ENCODE measurements at places on chromosomes 2 and 18.

DNA sequence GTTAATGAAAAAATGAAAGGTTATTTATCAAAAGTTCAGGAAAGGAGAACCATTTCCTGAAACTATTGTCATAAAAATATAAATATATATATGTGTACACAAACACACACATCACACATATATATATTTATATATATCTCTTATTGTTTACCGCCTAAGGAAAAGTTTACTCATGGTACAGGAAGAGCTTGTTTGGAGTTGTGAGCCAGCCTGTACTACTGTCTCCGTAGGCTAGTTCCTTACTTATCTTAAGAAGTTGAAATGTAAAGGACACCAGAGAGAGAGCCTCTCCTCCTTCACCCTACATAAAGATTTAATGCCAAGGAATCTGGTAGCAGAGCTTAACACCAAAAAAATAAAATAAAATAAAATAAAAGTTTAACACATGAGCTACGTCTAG is 19.6 kb downstream of the DSC1 start:
- no peak for DNase-seq

GRCh38 chr2:17251171-17251570 is 267.1 kb downstream of the RAD51AP2 start:
- DNase-seq: no peak

GRCh38 chr18:24461996-24462395 is 1.6 kb downstream of the HRH4 start:
- DNase-seq: no peak

GRCh38 chr18:67665266-67665665 is 148.7 kb upstream of the DSEL start:
- DNase-seq: peak; percentile 6

DNA sequence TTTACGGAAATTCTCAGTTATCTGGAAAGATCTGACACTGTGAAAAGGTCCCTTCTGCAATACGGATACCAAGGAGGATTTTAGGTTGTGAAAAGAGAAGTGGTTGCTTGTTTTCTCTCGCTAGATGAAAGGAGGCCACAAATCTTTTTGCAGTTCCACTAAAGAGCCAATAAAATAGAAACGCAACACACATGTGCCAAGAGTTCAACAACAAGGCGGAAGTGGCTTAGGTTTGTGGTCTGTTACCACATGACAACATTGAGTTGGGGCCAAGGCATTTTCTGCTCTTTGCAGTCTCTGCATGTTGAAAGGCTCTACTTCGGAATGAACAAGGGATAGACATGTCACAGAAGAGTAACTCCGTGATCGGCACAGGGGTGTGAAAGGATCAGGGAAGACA is 115.7 kb upstream of the OSR1 start:
- no peak for DNase-seq

DNA sequence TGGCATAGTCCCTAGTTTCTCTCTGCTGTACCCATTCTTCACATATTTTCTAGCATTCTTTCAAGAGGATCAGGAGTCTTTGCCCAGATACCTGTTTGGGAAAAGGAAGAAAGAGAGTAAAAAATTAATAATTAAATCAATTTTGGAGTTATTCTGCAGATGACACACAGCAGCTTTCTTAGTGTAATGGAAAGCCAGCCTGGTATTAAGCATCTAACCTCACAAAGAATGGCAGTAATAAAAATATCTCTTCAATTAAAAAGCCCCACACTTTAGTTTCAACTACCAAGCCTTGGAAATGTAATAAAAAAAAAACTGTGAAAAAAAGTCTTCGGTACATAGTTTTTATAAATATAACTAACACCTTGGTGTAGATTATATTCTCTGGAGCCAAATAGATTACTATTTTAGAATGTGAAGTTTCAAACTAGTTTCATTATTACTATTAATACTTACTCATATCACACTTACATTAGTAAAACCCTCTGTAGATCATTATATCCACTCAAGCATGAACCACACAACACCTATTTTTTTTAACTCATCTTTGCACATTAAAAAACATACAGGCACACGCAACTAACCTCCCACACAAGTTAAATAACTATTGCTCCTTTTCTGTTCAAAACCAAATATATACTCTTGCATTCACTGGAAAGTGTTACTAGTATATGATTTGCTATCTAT is 90.9 kb downstream of the GPD2 start:
- DNase-seq: no peak

- no peak for DNase-seq
Measured at GRCh38 chr2:97769711-97770110, 56.3 kb downstream of the ZAP70 start.

DNA sequence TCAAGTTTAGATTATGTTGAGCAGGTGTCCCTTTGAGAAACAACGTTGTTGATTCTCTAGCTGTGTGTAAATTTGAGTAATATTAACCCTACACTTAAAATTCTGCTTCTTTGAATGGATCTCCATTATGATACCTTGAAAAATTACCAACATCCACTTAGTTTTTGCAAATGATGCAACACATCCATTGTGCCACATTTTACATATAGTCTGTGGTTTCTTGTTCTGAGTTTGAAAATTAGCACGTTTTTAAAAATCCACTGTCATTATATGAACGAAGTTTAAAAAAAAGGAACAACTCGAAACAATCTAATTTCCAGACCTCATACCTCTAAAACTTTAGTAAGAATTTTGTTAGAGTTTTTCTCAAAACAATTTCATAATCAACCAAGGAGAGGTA is 37.7 kb downstream of the PIK3C3 start:
- DNase-seq: no peak

GRCh38 chr18:40159141-40160017 is 1795.7 kb upstream of the PIK3C3 start:
- DNase-seq: no peak

GRCh38 chr18:70200286-70200685 is 5.2 kb downstream of the RTTN start:
- no peak for DNase-seq

DNA sequence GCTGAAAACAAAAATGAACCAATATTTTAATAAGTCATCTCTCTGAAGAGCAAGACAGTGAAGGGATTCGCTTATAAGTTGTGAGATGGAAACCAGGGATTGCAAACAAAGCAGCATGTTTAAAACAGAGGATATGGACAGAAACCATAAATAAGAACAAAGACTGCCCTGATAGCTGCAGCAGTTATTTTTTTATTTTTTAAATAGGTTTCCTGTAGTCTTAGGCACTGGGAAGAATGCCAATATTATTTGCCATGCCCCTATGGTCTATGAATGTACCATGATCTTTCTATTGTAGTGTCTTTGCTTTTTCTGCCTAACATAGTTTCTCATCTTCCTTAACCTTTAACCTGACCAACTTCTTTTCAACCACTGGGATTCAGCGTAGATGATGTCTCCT is 1334.0 kb upstream of the NRXN1 start:
- no peak for DNase-seq

GRCh38 chr2:130894326-130894942 is 57.7 kb downstream of the ARHGEF4 start:
- DNase-seq: no peak

GRCh38 chr2:15788455-15788829 is 151.9 kb upstream of the MYCN start:
- DNase-seq: no peak

- DNase-seq: no peak
Measured at GRCh38 chr2:150462770-150463169, 24.7 kb downstream of the RND3 start.

DNA sequence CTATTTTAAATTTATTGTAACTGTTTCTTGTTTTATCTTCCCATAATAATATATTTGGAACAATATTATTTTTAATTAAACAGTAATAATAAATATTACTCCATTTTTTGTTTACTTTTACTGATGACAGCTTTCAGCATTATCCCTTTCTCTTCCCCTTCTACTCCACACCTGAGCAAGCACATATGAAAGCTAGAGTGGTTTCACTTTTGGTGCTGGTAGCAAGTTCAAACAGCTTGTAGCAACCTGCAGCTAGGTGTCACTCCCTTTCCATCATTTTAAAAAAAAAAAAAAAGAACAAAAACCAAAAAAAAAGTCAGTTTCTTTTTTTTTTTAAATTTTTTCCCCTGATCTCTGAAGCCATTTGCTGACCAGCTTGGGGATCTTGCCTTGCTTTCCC is 801.8 kb downstream of the CCDC85A start:
- no peak for DNase-seq

DNA sequence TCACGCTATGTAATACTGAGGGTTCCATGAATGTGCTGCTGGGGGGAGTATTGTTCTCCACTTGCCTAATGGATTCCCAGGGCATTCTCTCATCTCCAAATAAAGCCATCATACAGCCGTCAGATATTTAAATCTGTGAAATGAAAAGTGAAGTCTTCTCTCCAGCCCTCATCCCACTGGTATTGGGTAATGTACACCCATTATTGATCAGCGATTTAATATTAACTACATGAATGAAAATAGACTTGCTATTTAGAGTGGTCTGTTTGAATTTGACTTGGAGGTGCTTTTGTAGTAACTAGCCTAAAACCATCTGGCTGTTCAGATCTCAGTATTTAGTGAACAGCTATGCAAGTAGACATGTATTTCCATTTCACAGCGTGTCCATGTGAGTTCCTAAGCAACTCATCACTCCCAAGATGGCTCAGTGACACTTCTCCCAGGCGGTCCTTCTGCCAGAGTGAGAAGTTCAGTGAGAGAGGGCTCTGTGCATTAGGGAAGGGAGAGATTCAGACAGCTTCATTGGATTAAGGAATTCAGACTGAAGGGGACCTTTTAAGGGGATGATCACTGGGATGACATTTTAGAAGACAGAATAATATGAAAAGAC is 140.7 kb downstream of the WDSUB1 start:
- DNase-seq: no peak

GRCh38 chr2:237433920-237434676 is 20.1 kb upstream of the COL6A3 start:
- DNase-seq: no peak

GRCh38 chr2:232530626-232531260 is 4.8 kb downstream of the CHRND start:
- no peak for DNase-seq

- no peak for DNase-seq
Measured at GRCh38 chr2:128314348-128315121, 4.1 kb downstream of the HS6ST1 start.

- no peak for DNase-seq
Measured at GRCh38 chr18:54150226-54150625, 74.2 kb downstream of the MBD2 start.

DNA sequence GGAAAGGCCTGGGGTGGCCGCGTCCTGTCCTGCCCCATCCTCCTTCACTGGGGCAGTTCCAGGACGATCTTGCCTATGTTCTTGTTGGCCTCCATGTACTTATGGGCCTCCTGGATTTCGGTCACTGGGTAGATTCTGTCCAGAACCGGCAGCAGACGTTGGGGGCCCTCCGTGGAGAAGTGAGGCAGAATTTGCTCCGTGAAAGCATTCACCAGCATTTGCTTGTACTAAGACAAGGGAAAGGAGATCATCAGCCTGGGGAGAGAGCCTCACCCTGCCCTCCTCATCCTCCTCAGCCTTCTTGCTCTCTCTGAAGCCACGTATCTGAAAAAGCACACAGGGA is 1.4 kb upstream of the SF3B6 start:
- DNase-seq: no peak

DNA sequence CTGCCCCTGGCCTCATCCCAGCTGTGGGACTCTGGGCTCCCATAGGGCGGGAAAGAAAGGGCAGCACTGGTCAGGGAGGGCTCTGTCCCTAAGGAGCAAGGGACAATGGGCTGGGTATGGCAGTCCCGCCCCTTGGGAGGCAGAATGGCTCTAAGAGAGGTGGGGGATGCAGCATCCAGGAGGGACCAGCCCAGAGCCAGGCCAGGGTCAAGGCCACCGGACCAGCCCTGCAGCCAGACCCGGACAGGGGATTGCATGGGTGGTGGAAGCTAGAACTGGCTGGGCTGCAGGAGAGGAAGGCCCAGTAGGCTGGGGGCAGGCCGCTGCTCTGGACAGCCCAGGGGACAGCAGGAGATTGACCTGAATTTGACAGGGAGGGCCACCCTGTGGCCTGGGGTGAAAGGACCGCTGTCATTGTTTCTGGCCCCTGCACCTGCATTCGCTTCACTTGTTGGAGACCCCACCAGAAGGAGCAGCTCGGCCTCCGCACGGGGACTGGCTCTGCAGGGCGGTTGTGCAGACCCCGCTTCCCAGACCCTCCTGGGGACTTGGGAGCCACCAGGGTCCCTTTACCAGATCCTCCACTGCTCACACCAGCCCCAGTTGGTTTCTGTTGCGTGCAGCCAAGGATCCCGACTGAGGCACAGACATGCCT is 14.6 kb downstream of the RAMP1 start:
- no peak for DNase-seq

DNA sequence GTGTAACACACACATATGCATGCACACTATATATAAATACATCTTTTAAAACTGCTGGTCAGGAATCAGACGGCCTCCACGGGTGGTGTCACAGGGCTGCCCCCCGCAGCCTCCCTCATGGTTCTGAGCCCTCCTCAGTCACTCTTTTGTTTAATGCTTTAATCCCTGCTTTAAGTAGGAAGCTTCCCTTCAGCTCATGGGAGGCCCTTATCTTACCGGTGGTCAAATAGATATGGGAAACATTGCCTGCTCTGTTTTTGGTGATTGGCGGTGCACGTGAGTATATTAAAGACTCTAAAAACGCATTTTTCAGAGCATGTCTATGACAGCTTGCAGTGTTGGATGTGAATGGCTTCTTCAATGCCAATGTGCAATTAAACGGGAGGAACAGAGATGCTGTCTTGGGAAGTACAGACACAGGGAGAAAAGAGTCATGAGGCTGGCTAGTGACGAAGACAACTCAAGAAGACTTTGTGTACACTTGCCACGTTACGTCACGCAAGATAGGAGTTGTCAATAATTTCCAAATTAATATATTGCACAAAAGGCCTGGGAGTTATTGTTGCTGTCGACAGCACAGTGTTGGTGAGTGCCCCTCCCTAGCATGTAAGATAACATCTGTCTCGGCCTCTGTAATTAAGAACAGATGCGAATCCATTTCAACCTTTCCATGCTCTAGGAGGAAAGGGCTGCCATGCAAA is 23.3 kb downstream of the GNLY start:
- no peak for DNase-seq

DNA sequence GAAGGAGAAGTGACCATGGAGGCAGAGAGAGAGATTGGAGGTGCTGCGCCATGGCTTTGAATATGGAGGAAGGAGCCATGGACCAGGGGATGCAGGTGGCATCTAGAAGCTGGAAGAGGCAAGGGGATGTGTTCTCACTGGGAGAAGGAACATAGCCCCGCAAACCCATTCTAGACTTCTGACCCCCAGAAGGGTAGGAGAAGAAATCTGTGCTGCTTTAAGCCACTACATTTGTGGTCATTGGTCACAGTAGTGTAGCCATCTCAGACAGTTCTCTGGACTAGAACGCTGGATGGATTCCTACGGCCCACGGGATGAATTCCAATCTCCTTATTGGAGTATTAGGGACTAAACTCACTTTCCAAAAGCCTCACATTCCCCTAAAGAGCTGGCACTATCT is 67.8 kb downstream of the PTGR3 start:
- DNase-seq: no peak

GRCh38 chr2:121858847-121859246 is 103.4 kb downstream of the TSN start:
- no peak for DNase-seq

- DNase-seq: no peak
Measured at GRCh38 chr2:203710952-203711351, 4.5 kb downstream of the CD28 start.
